A549 treated with ZK216348 at 1 μM for 4 hours (cell line): ENCODE measurements at places on chromosomes 1 and 21. TPM values are rescaled to one million over a fixed set of nuclear protein-coding genes. Genes with fewer than 3 reads are reported as not detected.

The AADACL3 gene
- total RNA-seq, result not detected in 5 replicates

The VPS13D gene
- 6.2 to 10.2 TPM (median 6.6 TPM) in 5 replicates for total RNA-seq

The MYOM3 gene
- 5.6 to 7.4 TPM (median 6.9 TPM) in 5 replicates for total RNA-seq

The TNFRSF25 gene
- 2.8 to 5.1 TPM (median 3.7 TPM) in 5 replicates for total RNA-seq

The OR2T35 gene
- not detected in 5 replicates for total RNA-seq

The WNT9A gene
- 4.8 to 10.4 TPM (median 8.0 TPM) in 5 replicates for total RNA-seq

The ADORA3 gene
- not detected in 5 replicates for total RNA-seq

The KPRP gene
- total RNA-seq, result not detected in 5 replicates

The PTPRU gene
- 4.9 to 7.9 TPM (median 7.8 TPM) in 5 replicates for total RNA-seq

The NBPF6 gene
- total RNA-seq, result 0.26 TPM in 1 of 5 replicates, not detected in the others

The AIDA gene
- 43.6 to 90.9 TPM (median 67.7 TPM) in 5 replicates for total RNA-seq

The LCE3A gene
- total RNA-seq, result not detected in 5 replicates

The S100A8 gene
- total RNA-seq, result not detected in 5 replicates

The FCER1G gene
- total RNA-seq, result 0.70 TPM in 1 of 5 replicates, not detected in the others

The AMY2B gene
- total RNA-seq, result 0.32 to 0.63 TPM (median 0.35 TPM) in 5 replicates

The CCDC190 gene
- total RNA-seq, result not detected in 5 replicates

The TRIM33 gene
- total RNA-seq, result 10.4 to 17.7 TPM (median 12.7 TPM) in 5 replicates

The FOXD3 gene
- 0.75 to 1.3 TPM (median 1.1 TPM) in 5 replicates for total RNA-seq

The EPHB2 gene
- 29.6 to 56.9 TPM (median 45.9 TPM) in 5 replicates for total RNA-seq

The GPR61 gene
- not detected in 5 replicates for total RNA-seq

The RPTN gene
- total RNA-seq, result 0.07 TPM in 1 of 5 replicates, not detected in the others
